Activated CD4-positive, CD25-positive, alpha-beta regulatory T cell (primary cell): ENCODE measurements at places on chromosomes 5 and 9.

- DNase-seq: no peak
These were observed 4.6 kb upstream of the CERCAM start for GRCh38 chr9:128416014-128416413.

DNA sequence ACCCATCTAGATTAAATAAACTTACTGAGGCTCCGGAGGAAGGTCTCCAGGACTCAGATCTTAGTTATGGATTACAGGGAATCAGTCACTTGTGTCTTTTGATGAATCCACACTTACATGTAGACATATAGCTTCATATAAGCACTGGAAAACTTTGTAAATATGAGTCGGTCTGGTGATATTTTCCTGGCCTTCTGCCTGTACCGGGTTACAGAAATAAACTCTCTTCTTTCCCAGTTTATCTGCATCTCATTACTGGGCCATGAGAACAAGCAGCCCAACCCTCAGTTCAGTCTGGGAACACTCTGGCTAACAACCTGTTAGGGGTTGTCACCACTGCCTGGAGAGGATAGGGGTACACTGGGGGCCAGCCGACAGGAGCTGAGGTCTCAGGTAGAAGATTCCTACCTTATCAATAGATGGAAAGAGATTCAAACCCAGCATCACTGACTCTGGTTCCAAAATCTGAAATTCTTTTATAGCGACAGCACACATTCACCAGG, 59.1 kb downstream of the THBS4 start:
- DNase-seq: no peak

- no peak for DNase-seq
These were observed 49.7 kb upstream of the LHFPL2 start for GRCh38 chr5:78698191-78698791.

DNA sequence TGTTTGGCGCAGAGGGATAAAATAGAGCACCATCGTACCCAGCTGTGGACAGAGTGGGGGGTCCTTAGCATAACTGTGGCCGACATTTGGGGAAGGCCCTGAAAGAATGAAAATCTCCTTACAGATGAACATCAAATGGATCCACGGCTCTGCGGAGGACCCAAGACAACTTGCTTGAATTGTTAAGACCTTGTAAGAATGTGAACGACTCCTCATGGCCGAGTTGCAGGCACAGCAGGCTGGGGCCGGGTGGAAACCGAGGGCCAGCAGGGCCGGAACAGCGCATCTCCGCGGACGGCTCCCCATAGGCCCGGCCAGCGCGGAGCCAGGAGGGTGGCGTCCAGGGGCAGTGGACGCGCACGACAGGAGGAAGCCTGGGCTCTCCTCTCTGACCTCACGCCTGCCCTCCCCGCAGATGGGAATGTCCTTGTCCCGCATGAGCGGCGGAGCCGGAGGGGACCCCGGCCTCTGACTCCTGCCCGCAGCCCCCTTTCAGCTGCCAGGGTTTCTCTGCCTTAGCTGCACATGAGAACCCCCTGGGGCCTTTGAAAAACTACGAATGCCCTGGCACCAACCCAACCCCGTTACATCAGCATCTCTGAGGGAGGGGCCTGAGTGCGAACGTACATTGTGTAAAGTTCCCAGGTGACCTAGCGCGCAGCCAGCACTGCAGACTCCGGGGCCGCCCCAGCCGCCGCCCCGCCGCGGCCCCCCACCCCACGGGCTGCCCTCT, 36.2 kb upstream of the PTCH1 start:
- DNase-seq: no peak

DNA sequence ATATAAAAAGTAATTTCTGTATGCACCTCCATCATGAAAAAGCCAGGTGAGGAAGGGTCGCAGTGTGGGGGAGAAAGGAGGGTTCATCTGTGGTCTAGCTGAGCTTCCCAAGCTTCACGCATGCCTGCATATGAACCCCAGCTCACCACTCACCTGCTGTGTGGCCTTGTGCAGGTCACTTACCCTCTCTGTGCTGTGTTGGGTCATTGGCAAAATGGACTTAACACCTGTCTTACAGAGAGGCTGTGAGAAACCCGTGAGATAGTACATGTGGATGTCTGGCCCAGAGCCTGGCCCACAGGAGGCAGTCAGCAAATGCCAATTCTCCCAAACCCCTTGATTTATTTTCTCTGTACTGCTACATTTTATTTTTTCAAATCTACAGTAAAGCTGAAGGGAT, 88.9 kb downstream of the GABBR2 start:
- DNase-seq: no peak

GRCh38 chr5:166713295-166713694, 1578.2 kb upstream of the WWC1 start:
- DNase-seq: no peak

DNA sequence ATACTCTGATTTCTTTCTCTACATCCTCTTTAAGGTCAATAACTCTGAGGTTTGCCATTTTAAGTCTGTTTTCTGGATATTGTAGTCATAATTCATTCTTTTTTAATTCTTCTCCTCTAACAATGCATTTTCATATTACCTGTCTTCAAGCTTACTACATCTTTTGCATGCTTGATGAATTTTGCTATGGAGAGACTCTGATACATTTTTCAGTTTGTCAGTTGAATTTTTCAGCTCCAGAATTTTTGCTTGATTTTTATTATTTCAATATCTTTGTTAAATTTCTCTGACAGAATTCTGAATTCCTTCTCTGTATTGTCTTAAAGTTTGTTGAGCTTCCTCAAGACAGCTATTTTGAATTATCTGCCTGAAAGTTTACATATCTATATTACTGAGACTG, 159.8 kb upstream of the ST8SIA4 start:
- DNase-seq: no peak

GRCh38 chr5:15483351-15484097, 16.5 kb upstream of the FBXL7 start:
- no peak for DNase-seq

DNA sequence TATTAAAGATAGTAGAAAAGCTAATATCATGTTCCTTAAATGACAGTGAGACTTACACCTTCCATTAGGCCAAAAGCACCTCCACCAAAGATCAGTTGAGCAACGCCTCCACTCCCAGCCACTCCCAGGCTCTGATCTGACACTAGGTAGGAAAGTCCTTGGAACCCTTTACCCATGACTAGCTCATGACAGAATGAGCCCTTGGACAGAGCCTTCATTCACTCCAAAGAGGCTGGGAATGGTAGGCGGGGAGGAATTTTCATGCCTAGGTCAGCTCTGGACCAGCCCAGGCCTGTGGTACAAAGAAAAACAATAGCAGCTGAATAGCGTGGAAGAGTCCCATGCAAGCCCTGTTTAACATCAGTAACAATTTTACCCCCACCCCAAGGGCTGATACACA, 493.7 kb downstream of the NR2F1-AS1 start:
- DNase-seq: no peak

DNA sequence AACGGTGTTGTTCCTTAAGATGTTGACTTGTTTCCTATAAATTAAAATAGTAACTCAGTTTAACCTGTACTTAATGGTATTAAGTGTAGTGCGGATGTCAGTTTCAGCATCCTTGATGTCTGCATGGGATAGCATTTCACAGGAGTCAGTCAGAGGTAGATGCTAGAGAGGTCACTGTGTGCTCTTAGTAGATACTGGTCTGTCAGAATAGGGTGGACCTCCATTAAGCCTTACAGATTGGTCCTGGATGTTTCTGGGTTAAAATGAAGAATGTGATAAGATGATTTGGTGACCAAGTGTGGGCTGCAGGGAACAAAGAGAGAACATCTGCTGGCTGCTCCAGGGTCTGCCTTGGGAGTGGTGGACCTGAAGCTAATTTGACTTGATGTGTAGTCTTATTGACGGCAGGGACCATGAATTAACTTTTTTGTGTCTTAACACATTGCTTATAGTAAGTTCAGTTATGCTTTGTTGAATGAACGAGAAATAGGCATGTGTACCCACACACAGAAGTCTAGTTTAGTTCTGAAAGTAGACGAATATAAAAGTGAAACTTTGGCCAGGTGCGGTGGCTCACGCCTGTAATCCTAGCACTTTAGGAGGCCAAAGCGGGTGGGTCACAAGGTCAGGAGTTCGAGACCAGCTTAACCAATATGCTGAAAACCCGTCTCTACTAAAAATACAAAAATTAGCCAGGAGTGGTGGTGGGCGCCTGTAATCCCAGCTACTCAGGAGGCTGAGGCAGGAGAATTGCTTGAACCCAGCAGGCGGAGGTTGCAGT, 12.5 kb downstream of the RAB24 start:
- no peak for DNase-seq

- no peak for DNase-seq
These were observed 148.5 kb upstream of the RPS23 start for GRCh38 chr5:82426464-82427154.

DNA sequence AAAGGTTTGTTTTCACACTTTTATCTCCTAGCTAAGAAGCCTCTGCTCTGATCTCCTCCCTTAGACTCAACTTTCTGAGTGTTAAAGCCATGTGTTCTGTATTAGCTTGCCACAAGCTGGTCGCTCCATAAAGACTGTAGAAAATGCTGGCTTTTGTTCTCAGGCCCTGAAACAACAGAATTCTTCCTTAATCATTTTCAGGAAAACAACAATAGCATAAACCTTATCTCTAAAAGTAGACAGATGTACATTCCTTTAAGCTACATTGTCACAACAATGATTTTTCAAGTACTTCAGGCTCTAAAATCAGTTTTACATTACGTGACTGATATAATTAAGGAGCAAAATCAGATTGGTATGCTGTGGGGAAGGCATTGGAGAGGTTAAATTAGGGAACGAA, 41.9 kb downstream of the VCAN start:
- no peak for DNase-seq

DNA sequence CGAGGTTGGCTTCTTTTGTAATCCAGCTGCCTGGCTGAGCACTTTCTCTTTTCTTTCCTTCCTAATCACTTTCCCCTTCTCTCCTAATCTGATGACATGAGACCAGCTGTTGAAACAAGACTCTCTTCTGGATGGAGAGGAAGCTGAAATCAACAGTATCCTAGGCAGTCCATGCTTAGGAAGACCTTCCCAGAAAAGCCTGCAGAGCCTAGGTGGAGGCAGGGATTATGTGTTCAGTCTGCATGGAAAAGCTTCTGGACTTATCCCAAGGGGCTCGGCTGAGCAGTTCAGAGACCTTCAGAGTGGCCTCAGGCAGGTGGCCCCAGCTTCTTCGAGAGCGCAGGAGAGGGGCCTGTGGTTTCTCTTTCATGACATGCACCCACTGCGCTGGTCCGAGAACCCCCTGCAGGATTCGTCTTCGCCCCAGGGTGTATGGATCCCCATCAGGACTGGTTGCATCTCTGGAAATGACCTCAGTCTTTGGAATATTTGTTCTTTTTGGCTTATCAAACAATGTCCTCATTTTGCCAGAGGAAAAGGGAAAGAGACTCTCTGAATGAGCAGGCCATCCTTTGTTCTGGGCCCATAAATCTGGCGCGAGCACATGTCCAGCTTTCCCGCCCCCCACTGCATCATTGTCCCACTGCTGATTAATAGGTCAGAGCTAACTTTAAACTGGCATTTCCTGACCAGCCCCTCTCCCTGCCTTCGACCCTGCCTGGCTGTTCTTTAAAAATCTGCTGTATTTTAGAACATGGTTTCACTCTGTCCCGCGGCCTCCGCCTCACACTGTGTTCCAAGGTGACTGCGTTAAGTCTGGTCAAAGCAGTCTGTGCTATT, 177.9 kb upstream of the KLF4 start:
- no peak for DNase-seq

GRCh38 chr5:126385524-126386502, 37.4 kb upstream of the GRAMD2B start:
- DNase-seq: no peak

- no peak for DNase-seq
These were observed 201.9 kb downstream of the ZNF608 start for GRCh38 chr5:124544366-124545055.

DNA sequence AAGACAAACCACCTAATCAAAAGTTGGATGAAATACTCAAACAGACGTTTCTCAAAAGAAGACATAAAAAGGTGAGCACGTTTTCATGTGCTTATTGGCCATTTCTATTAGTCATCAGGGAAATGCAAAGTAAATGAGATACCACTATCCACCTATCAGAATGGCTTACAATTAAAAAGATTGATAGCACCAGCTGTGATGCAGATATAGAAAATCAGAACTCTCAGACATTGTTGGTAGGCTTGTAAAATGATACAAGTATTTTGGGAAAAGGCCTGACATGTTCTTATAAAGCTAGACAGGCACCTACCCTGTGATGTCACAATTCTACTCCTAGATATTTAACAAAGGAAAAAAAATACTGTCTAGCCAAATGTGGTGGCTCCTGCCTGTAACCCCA, 44.0 kb upstream of the SLC30A5 start:
- no peak for DNase-seq

- DNase-seq: no peak
These were observed at the start of gene BICD2 for GRCh38 chr9:92764381-92764987. Gene BICD2, minus strand, starts transcription at chr9:92764833. Its CDS starts 89 bp downstream, at chr9:92764744.

DNA sequence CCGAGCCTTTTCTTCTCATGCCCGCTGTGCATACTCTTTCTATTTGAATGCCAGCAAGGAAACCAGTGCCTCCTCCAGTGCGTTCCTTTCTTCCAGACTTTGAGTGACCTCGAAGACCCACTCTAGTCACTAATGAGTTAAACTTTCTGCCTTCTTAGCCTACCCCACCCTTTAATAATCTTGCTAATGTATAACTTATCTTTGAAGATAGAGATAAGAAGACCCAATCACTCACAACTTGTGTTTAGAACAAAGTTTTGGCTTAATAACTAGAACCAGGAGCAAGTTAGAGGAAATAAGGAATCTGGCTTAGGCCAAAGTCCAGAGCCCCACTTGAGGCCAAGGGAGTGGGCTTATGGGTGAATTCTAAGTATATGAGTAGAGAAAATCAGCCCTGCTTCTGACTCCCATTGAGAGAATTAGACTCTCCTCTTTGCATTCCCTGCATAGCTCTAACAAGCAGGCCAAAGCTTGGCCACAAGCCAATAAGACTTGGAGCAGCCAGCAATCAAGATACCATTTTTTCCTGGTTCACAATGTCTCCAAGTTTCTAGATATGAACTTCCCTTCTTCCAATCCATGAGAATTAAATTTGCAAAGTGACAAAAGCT, 181.5 kb upstream of the PIK3R1 start:
- no peak for DNase-seq

- no peak for DNase-seq
These were observed 9.6 kb downstream of the SEC61B start for GRCh38 chr9:99231711-99232110.

DNA sequence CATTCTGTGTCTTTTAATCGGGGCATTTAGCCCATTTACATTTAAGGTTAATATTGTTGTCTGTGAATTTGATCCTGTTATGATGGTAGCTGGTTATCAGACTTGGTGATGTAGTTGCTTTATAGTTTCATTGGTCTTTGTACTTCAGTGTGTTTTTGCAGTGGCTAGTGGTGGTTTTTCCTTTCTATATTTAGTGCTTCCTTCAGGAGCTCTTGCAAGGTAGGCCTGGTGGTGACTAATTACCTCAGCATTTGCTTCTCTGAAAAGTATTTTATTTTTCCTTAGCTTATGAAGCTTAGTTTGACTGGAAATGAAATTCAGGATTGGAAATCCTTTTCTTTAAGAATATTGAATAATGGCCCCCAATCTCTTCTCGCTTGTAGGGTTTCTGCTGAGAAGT, 156.9 kb downstream of the CNTLN start:
- DNase-seq: no peak

GRCh38 chr9:78314550-78314949, 17.6 kb downstream of the PSAT1 start:
- DNase-seq: no peak

GRCh38 chr5:90696153-90696552, 137.6 kb downstream of the ADGRV1 start:
- DNase-seq: no peak

GRCh38 chr9:121839726-121840500, 188.5 kb downstream of the DAB2IP start:
- no peak for DNase-seq
